ENCODE measurements at places on chromosomes 7 and 10.
A peak's percentile ranks its signal among the peaks of the same experiment; 100 is the strongest.

- DNase-seq = peak; percentile 3
Observed at GRCh38 chr10:129579228-129579627, 112.2 kb downstream of the MGMT start.

DNA sequence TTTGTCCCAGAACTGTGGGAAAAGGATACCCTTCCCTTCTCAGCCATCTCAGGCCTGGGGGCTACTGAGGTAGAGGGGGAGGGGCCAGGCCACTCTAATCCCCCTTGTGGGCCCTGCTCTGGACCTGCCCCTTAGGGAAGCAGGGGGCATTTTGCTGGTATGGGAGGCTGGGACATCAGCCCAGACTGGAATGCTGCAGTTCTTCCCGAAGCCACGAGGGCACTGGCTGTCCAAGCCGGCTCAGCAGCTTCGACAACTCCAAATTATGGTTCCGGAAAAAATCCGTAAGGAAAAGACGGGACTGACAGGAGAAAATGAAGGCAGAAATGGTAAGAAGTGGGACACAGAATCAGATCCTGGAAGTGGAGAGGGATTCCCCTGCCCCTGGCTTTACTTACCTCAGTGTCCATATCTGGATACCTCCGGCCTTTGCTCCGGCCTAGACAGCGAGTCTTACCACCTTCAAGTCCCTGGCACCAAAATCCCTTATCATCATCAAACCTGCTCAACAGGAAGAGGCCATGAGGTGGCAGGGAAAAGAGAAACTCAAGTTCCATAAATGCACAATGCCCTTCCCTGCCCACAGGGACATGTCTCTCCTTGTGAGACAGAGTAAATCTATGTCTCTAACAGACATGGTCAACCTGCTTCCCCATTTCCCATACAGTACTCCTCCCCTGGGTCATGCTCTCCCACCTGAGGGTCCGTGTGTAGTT lies 9.0 kb downstream of the NDST2 start:
- DNase-seq = peak; percentile 11

- no peak for DNase-seq
Observed at GRCh38 chr7:149355390-149356048, 93.5 kb downstream of the ZNF783 start.

DNA sequence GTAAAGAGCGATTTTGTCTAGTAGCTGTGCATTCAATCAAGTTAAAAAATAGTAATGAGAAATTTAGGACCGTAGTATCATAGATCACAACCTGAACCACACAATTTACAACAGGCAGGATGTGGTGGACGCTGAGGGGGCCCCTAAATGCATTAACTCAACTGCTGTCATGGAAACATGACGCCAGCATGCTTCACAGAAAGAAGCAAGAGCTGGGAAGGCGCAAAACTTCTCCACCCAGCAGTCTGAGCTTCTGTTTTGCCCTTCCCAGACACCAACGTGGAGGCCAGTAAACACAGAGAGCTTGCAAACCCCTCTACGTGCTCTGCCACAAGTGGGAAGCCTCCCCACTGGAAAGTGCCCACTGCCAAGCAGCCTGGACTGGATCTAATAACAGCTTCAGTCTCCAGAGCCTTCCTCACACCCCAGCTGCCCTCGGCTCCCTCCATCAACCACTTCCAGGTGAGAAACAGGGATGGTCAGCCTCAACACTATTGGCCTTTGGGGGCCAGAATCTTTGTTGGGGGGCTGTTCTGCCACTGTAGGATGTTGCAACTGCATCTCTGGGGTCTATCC lies 151.8 kb downstream of the SFMBT2 start:
- DNase-seq = no peak

GRCh38 chr7:66930341-66930740 lies 9.3 kb downstream of the TMEM248 start:
- no peak for DNase-seq

- peak; percentile 73 for DNase-seq
Observed at GRCh38 chr7:18345641-18346234, 149.8 kb upstream of the HDAC9 start.

GRCh38 chr10:129860396-129860795 lies 103.7 kb downstream of the EBF3 start:
- no peak for DNase-seq

All from femur (tissue), 1 donor.